Activated CD8-positive, alpha-beta memory T cell treated with anti-CD3 and anti-CD28 coated beads for 1 hour (primary cell): ENCODE measurements at places on chromosomes 5 and 9.

DNA sequence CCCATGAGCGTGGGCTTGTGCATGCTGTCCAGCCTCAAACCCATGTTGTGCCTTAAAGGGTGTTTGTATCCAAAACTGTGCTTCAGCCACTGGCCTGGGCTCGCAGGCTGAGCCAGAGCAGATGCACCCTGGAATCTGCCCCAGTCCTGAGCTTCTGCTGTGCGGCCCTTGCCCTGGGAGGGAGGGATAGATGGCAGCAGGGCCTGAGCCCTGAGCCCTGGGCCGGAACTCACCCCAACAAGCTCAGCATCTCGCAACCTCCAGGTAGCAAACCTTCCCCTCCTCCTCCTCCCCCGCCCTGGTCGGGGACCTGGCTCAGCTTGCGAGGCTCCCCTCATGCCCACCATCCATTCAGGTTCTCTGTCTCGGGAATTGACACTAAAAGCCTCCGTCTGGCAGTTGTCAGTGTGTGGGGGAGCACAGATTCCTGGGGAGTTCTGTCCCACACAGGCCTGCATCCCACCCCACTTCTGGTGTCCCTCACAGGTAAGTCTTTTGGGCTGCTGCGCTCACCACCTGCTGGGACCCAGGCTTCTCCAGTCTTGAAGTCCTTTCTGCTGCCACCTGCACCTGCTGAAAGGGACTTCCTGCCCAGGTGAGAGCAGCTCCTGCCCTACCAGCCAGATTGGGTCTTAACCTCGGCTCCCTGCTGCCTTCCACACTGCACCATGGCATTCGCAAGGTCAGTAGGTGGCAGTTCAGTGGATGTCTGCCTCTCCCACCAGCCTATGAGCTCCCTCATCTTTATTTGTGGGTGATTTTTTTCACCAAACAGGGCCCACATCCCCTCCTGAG lies 55.2 kb upstream of the OLFM1 start:
- no peak for DNase-seq

DNA sequence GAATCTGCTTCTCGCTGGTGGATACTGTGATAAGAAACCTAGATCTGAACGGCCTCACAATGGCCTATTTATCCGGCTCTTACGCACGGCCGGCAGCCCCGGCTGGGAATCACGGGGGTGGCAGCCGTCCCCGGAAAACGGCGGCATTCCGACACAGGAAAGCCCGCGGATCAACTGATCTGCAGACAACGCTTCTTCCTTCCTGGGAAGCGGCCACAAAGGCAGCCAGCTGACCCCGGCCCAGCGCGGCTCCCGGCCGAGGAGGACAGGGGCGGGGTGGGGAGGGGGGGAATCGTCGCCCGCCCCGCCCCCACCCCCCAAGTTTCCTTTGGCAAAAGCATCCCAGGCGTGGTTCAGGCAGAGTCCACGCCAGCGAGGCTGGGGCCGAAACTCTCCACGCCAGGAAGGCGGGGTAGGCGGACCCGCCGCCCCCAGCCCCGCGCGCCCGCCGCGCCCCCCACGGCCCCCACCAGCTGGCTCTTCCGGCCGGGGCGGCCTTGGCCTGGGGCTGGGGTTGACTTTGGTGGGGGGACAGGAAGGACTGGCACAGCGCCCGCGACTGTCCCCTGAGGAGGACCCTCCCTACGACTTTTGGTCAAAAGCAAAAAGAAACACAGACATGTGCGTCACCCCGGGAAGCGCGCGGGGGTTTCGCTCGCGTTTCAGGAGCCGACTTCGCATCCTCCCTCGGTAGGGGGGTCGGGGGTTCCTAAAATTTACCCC lies 247.7 kb upstream of the ANKRD55 start:
- DNase-seq = no peak

DNA sequence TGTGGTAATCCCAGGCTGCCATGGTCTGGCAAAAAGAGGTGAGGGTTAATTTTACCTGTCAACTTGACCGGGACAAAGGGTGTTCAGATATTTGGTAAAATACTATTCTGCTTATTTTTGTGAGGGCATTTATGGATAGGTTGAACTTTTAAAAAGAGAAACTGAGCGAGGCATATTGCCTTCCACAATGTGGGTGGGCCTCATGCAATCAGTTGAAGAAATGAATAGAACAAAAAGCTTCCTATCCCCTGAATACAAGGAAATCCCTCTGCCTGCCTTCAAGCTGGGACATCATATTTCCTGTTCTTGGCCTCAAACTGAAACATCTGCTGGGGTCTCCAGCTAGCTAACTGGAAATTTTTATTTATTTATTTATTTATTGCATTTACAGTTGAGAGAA lies 734.7 kb downstream of the IRX1 start:
- DNase-seq = no peak

- no peak for DNase-seq
These were observed 114.6 kb downstream of the FAM170A start for GRCh38 chr5:119743927-119744326.

DNA sequence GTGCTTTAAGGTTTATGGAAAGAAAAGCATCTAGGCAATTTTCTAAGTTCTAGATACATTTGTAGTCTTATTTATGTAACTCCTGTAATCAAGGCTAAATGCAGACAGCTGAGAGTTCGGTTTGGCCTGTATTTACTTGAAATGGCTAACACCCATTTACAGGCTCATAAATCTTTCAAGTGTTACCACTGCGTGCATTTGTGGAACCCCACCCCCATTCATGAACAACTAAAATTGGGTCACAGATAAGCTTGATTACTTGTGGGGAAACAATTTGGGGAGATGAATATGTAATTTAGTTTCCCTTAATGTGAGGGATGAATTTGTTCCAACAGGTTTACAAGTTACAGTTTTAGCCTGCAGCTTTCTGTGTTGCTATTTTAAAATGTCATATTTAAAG lies 360.6 kb downstream of the ARRDC3 start:
- no peak for DNase-seq

DNA sequence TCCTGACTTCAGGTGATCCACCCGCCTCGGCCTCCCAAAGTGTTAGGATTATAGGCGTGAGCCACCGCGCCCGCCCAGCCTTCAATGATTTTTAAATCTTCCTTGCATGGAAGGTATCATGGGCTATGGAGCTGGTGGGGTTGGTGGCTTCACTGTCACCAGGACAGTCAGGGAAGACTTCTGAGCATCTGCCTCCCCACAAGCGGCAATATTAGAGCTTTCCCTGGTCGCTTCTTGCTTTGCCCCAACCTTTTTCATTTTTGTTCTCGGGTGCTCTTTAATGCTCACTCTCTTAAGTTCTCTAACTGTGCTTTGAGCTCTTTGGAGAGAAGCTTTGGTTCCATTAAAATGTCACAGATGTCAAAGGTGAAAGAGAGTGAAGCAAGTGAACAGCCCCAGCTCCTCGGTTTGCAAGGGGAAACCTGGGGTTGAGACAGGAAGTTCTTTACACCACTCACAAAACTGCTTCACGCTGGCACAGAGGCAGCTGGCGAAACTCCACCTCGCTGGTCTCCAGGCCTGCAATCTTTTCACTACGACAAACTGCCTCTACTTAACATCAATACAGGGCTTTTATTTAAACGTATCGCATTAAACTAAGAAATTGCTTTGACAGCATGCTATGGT lies 142.5 kb upstream of the RETREG1 start:
- DNase-seq = no peak

DNA sequence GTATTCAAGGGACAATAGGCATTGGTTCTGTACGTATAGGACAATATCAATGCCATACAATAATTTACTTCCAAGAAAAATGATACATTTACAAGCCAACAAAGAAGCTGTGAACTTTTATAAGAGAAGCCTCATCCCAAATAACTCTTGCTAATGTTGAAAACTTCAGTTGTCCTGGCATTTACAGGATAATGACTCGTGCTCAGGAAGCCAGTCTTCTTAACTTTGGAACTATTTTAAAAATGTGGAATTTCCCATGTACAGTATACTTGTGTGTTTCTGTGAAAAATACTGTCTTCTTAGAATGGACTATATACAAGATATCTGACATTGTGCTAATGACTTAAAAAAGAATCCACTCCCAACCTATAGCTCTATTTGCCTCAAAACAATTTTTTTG lies 1479.3 kb upstream of the CDH9 start:
- no peak for DNase-seq

GRCh38 chr5:6464441-6464840 lies 15.8 kb downstream of the UBE2QL1 start:
- no peak for DNase-seq

GRCh38 chr5:126107381-126107780 lies 315.8 kb upstream of the GRAMD2B start:
- DNase-seq = no peak
